ENCODE measurements at places on chromosomes 6 and 20.

DNA sequence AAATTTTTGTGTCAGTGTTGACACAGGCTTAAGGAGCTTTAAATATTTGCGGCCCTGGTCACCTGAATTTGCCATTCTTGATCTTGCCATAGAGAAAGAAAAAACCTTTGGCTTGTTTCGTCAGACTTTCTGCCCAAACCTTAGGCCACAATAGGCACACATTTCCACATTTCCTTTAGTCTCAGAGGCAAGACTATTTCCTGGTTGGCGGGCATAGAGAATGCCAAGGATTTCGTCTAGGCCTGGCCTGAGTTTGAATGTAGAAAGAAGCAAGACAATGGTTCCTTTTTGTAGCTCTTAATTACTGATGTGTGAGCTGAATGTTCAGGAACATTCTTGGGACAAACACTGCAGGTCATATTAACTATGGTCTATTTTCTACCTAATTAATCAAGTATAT is 108.1 kb downstream of the TRMT11 start:
- DNase-seq: no peak

GRCh38 chr6:101454106-101454676 is 60.7 kb downstream of the GRIK2 start:
- no peak for DNase-seq

- no peak for DNase-seq
Observed at GRCh38 chr20:44614525-44614924, 32.1 kb downstream of the PKIG start.

GRCh38 chr20:60062431-60063047 is 104.3 kb downstream of the CDH26 start:
- no peak for DNase-seq

DNA sequence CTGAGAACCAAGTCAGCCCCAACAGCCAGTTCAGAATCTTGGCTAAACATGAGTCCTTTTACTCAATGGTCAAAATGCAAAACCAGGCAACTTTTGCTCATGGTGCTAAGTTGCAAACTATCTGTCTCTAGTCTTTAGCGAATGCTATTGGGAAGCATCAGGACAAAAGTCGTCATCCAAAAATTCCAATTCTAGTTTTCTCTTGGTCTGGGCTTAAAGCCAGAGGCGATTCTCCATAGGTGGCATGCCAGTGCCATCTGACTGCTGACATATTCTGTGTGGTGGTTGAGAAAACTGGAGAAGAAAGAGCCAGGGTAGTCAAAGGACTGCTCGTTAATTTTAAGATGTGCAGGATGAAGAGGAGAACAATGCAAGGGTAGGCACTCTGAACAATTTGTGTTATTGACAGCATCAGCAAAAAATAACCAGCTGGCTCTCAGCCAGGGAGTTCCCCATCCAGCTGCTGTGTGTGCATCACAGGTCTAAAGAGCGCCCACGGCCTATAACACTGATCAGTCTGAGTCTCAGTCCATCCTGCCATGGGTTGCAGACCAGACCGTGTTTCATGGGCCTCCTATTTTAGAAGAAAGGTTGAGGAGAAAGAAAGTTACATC is 313.6 kb downstream of the ALDH8A1 start:
- peak; percentile 46 for DNase-seq

- DNase-seq: no peak
Observed at GRCh38 chr6:81995548-81996289, 243.2 kb upstream of the TENT5A start.

DNA sequence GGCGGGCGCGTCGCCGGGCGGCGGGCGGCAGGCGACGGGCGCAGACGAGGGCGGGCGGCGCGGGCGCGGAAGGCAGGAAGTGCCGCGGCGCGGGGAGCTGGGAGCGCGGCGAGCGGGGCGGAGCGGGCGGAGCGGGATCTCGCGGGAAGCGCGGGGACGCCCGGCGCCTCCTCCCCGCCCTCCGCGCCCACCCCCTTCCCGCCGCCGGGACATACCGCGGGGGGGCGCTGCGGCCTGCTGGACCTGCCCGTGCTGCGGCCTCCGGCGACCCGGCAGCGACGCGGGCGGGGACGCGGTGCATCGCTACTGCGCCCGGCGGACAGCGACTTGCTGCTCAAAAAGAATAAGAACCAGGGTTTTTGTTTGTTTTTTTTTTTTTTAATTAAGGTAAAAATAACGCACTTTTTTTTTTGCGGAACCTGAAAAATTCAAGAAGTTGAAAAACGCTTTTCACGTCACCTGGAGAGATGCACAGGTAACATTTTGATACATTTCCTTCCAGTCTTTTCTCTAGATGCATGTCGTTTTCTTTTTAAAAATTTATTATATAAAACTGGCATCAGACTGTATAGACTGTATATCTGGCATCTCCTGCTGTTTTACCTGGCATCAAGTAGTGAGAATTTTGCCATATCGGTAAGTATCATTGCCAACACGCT is at the start of gene CENPB:
CENPB (minus strand) TSS at position 76 of the 659 bp plus-strand sequence. CDS start 257 bp downstream, outside the sequence.
- peak; percentile 91 for DNase-seq

GRCh38 chr6:79385893-79386292 is 151.3 kb downstream of the LCA5 start:
- DNase-seq: no peak

GRCh38 chr6:25472306-25472705 is 179.7 kb upstream of the SCGN start:
- no peak for DNase-seq

DNA sequence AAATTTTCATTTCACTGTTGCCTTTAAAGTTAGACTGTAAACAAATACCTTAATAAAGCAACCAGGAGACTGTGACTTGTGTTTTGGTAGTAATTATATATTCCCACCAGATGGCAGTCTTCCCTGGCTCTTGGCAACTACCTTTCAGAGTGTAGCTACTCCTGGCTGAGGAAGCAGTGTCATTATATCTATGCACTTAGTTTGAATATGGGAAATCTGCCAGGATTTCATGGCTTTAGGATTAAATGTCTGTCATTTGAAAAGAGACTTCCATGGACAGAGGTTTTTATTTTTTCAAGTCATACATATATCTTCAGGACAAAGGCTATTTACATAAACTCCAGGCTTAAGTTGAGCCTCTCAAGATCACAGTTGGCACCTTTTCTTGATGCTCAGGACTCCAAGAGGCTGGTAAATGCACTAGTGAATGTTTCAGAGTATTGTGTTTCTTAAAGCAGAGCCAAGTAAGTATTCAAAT is 160.1 kb downstream of the C6orf58 start:
- DNase-seq: peak; percentile 20

- no peak for DNase-seq
Observed at GRCh38 chr20:32610472-32611218, 25.5 kb upstream of the NOL4L start.

GRCh38 chr6:52984247-52984646 is 10.8 kb downstream of the GSTA4 start:
- DNase-seq: no peak

DNA sequence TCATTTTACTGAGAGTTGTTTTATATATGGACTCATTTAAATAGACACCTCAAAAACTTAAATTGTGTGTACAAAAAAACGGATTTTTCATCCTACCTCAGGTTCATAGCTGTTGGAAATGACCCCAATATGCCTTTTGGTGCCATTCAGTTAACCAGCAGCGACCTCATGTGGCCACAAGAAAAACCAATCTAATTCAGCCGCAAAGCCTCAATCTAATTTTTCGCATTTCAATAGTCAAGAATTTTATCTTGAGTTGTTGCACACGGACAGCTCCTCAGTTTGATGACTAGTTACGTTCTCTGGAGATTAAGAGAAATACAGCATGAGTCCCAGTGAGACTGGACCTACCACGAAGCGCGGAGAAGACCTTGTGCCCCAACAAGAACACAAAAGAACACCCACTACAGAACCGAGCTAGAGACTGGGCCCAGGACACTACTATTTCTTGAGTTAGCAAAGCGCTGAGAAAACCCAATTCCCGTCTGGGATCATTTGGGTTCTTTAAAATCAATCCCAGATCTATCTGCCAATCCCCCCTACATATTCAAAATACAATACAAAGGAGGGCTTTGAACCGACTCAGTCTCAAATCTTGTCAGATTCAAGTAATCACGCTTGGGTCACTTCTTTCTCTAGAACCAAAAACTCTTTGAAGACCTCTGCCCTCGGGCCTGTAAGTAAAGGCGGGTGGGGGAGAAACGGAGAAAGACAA is 1.1 kb downstream of the TCP11 start:
- peak; percentile 37 for DNase-seq

- no peak for DNase-seq
Observed at GRCh38 chr6:25028328-25028727, 92.6 kb upstream of the RIPOR2 start.

DNA sequence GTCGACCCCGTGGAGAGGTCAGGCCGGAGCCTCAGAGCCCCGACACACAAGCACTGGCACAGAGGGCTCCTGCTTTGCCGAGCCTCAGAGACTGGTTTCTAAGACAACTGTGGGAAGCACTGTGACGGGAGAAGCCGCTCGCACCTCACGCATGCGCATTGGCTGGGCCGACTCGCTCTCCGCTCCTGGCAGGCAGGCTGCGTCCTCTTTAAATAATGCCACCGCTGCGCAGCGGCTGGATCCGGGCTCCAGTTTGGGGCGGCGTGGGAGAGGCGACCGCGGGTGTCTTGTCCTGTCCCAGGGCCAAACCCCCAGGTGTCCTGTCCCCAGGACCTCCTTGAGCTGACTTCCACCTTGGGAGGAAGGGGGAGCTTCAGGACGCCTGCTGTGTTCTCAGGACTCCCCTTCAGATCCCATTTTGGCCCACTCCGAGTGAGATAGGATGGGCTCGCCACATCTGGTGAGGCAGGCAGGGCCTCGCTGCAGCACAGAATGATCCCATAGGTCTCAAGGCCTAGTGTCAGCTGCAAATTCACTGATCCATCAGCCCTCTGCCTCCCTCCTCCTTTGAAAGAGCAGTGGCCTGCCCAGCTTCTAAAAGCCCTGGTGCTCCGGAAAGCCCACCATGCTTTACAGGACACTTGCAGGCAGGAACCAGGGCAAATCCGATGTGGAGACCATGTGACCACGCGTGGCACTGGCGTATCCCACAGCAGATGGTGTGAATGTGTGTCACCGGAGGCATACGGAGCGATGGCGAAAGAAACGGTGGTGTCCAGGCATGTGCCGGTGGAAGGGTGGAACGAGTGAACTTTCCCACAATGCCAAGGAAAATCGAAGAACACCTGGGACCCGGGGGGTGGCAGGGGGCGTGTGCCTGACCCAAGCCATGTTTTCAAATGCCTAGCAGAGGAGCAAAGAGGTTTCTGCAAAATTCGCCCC is 169.3 kb upstream of the ZNF337 start:
- DNase-seq: peak; percentile 81

GRCh38 chr6:67450641-67451040 is 1184.4 kb upstream of the ADGRB3 start:
- DNase-seq: no peak

- DNase-seq: no peak
Observed at GRCh38 chr6:3230900-3231246, 3.4 kb upstream of the TUBB2B start.

- no peak for DNase-seq
Observed at GRCh38 chr6:125192610-125192930, 39.0 kb downstream of the TPD52L1 start.

- no peak for DNase-seq
Observed at GRCh38 chr20:20073801-20074371, 21.6 kb downstream of the CFAP61 start.

GRCh38 chr6:87259791-87260190 is 62.6 kb upstream of the SMIM8 start:
- no peak for DNase-seq

DNA sequence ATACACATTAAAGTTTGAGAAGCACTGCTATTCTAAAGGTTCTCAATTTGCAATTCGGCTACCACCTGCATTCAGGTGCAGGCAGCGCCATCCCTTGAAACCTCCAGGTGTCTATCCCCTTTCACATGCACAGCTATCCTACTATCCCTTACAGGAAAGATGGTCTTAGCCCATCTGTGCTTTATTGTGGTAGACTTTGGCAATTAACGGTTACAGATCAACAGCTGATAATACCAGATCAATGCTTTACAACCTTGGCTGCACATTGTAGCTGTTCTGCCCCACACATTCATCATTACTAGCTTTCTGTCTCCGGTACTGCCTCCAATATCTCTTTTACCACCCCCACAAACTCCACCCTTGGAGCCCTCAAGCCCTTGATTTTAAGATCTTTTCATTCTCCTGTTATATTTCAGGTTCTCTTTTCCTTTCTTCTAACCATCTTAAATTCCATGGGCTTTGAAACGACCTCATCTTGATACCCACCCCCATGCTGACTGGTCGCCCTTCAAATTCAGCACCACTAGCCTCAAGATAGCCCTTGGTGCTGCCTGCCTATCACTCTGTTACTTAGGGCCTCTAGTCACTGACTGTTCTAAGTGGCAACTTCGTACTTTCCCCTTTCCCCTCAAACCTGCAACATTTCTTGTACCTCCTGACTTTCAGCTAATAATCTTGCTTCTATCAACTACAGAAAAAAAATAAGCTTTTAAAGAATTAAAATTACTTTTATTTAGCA is 50.8 kb downstream of the SPTLC3 start:
- no peak for DNase-seq

DNA sequence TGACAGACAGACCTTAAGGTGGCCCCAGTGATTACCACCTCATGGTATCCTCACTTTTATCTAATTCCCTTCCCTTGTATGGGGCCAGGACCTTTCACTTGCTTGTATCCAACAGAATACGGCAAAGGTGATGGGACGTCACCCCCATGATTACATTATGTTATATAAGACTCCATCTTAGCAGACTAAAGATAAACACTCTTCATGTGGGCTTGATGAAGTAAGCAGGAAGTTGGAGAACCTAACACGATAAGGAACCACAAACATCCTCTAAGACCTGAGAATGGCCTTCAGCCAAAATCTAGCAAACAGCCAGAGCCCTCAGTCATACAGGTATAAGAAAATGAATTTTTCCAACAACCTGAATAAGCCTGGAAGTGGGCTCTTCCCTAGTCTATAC is 8.0 kb downstream of the SLC17A3 start:
- DNase-seq: no peak

DNA sequence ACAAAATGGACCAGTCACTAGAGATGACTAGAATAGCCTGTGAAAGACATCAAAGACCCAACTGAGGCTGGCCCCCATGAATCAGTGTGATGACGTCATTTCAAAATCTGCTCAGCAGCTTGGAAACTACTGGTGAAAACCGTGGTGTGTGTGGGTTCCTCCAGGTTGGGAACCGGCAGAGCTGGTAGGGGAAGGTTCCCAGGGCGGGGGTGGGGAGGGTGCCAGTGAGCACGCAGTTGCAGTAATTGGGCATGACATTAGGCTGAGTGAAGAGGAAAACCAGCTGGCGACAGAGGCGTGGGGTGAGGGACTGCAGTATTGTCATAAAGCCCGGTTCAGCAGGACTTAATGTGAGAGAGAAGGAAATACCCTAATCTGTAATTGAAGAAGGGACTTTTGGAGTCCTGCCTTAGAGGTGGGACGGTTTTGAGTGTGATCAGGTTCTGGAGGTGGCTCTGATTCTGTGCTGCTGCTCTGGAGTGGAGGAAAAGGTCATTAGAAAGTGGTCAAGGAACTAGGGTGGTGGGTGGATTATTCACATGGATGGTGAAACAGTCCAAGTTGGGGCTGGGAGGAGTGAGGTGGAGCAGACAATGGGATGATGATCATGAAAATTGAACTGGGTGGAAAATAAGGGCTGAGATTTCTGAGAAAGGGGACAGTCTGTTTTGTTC is 52.0 kb upstream of the MTHFD1L start:
- no peak for DNase-seq

GRCh38 chr6:145071836-145072235 is 663.5 kb downstream of the EPM2A start:
- no peak for DNase-seq
